Retinal pigment epithelial cell (primary cell): ENCODE measurements at places on chromosomes 6 and 20.

DNA sequence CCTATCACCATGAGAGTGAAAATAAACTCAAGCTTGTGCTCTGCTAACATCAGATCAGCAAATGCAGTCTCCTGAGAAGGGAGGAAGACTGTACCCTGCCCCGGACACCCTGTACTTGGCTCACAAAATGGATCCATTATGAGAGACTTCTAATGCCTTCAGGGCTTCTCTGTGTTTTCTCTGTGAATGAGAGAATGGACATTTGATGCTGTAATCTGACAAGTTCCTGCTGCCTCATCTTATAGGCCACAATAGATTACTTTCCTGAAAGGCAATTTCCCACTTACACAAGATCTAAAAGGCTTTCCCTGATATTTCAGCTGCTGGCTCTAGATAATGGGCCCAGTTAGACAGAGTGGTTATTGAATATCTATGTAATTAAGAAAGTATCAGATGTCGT, 117.2 kb downstream of the OTOR start:
- DNase-seq: no peak

DNA sequence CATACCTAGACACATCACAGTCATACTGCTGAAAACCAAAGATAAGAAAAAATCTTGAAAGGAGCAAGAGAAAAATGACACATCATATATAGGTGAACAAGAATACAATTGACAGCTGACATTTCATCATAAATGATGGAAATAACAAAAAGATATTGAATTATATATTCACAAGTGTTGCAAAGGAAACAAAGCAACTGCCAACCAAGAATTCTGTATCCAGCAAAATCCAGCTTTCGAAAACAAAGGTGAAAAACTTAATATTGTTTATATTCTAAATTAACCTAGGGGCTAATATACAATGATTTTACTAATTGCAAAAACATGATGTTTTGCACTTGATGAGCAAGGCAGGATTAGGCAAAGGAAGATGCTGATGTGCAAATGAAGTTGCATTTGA, 84.3 kb downstream of the MOXD1 start:
- no peak for DNase-seq

- DNase-seq: no peak
Measured at GRCh38 chr20:42254673-42255072, 636.5 kb upstream of the CHD6 start.

DNA sequence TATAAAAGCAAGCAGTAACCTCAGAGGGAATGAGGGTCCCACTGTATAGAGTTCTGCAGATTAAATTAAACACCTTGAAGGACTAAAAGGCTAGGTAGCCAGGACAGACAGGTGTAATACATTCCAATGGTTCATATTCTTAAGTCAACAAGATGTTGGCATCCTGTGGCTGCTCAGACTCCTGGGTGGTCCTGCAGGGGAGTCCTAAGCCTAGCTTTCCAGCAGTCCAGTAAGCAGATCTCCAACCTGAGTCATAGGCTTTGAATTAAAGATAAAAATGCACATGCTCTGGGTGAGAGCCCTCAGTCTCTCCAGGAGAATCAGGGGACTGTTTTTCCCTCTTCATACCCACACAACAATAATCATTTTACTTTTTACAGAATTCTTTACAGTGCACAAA, 307.3 kb upstream of the SUPT3H start:
- DNase-seq: no peak

DNA sequence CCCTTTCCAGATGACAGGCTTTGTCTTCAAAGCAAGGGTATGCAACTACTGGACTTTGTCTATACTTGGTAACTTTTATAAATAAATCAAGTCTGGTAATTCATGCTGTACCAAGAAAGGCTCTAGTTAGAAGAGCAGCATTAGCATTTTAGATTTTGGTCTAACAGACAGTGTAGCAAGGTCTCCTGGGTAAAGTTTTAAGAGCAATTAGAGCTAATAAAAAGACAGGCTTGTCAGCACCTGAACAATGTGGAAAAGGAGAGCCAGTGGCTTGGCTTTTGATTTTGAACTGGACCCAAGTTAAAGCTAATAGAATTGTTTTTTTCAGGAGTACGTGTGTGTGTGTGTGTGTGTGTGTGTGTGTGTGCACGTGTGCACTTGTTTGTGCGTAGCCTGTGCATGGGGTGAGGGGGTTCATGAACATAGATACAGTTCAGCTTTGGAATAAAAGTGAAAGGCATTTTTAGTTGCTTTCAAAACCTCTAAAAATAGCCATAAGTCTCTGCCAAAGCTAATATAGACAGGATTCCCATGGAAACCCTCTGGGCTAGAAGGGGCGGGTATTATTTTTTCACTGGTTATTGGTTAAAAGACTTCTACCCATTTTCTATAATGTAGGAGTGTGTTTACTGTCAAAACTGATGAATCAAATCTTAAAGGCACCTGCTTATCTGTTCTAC, 138.4 kb downstream of the KCNQ5 start:
- DNase-seq: no peak

GRCh38 chr6:151536188-151536479, 42.3 kb downstream of the CCDC170 start:
- DNase-seq: peak; percentile 36

- no peak for DNase-seq
Measured at GRCh38 chr6:39411465-39411864, 89.0 kb upstream of the KCNK16 start.

DNA sequence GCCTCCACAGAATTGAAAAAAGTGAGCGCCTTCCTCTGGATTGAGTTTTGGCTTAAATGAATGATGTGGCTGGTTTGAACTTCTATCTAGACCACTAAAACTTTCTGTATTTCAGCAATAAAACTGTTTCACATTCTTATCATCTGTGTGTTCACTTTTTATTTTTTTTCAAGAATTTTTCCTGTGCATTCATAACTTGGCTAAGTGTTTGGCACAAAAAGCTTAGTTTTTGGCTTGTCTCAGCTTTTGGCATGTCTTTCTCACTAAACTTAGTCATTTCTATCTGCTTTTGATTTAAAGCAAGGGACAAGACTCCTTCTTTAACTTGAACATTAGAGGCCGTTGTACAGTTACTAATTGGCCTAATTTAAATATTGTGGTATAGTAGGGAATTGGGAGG, 1015.1 kb downstream of the EPHA7 start:
- DNase-seq: no peak

GRCh38 chr6:16140607-16141006, 11.7 kb downstream of the MYLIP start:
- no peak for DNase-seq

GRCh38 chr6:84346372-84346771, 118.9 kb upstream of the CEP162 start:
- no peak for DNase-seq

- no peak for DNase-seq
Measured at GRCh38 chr20:36497856-36498255, 43.5 kb upstream of the MYL9 start.

DNA sequence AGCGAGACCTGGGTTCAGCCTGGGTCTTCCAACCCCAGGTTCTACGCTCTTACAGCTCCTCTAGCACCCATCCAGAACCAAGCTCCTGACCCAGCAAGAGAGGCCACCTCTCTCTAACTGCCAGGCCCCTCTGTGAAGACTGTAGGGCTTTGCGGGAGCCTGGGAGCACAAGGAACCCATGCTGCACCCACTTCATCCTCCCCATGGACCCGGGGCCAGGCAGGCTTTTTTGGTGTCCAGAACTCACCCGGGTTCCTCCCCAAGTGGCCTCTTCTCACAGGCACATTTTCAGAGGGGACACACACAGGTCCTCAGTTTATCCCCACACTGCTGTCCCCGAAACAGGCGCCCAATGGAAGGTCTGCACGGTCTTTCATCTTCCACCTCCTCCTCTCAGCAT, 145.9 kb downstream of the SYNDIG1 start:
- DNase-seq: no peak

DNA sequence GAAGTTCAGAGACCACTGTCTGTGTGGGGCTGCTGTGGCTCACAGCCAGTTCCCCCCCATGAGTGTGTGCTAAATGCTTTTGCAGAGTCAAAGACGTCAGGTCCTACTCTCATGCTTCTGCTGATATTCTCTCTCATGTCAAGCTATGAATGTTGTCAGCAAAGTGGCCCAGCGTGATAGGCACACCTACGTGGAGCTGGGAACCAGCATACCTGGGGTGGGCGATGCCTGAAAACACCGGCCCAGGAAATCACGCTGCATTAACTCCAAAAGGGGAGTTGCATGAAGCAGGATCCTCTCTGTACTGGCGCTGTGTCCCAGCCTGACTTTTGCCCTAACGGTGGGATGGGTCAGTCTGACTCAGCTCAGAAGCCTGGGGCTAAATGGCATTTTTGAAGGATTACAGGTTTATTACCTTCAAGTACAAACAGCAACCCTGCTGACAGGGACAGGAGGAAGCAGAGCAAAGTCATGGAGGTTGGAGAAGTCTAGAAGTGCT, 9.0 kb upstream of the MRPS10 start:
- DNase-seq: no peak

DNA sequence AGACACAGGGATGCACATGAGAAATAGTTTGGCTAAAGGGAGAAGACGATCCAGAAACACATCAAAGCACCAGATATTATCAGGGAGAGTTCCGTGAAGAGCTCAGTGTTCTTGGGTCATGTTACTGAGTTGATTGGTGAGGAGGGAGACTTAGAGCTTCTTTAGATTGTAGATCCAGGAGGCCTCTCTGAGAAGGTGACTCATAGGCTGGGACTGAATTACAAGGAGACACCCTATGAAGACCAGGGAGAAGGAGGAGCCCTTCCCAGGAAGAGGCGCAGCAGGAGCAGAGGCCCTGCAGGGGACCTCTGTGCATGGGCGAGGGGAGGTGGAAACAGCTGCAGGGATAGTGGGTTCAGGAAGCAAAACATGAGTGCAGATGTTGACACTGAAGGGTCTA, 196.5 kb downstream of the SLC24A3 start:
- DNase-seq: no peak

GRCh38 chr20:37969949-37970855, 63.1 kb downstream of the TTI1 start:
- DNase-seq: no peak

DNA sequence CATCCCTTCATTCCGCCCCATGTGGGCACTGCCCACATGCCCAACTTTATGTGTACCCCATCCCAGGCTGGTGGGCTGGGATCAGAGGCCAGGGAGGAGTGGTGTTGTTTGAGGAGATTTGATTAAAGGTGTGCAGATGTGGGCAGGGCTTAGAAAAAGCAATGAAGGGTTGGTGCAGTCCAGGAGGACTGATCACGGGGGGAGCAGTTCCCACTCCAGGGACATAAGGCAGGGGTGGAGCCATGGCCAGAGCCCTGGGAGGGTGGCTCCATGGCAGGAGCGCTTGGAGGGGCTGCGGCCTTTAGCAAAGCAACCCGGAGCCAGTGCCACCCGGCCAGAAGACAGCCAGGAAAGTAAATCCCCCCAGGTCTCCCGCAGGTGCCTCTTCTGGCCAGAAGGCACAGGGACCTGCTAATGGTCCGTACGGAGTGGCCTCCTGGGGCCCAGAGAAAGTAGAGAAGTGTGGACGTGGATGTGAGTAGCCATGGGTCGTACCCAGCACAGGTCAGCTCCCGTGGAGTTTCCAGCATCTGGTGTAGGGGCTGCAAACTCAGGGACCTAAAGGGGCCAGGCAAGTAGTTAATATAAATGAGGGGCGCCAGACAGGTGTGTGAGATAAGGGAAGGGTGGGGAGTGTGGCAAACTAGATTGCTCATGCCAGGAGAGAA, 62.1 kb upstream of the APCDD1L start:
- DNase-seq: no peak

- DNase-seq: no peak
Measured at GRCh38 chr6:9233226-9233625, 797.9 kb upstream of the SLC35B3 start.

DNA sequence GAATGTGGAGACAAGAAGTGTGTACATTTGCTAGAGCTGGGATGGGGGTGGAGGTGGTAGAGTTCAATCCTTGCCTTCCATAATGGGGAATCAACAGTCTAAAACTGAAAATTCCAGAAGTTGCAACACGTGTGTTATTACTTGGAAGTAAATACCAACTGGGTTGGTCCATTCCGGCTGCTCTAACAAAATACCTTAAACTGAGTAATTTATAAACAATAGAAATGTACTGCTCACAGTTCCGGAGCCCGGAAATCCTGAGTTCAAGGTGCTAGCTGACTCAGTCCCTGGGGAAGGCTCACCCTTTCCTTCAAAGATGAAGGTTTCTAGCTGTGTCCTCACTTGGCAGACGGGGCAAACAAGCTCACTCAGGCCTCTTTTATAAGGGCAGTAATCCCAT, 59.0 kb downstream of the RIN2 start:
- DNase-seq: no peak

- DNase-seq: no peak
Measured at GRCh38 chr6:53192682-53193188, 44.1 kb upstream of the GCM1 start.

DNA sequence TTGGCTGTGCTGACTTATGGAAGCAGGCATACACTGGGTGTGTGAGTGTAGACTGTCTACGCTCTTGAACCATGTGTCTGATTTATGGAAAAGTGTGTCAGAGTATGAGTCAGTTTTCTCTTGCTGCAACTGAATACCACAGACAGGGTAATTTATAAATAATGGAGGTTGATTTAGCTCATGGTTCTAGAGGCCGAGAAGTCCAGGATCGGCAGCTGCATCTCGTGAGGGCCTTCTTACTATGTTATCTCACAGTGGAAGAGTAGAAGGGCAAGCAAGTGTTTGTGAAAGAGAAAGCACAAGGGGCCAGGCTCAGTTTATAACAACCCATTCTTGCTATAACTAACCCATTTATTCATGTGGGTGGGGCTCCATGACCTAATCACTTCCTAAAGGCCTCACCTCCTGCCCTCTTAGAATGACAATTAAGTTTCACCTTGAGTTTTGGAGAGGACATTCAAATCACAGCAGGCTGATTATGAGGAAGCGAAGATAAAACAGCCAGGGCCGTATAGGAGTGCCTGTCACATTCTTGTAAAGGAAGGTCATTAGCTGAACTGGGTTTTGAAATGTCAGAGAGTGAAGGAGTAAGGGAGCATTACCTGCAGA, 6.7 kb downstream of the GPR31 start:
- DNase-seq: no peak
